ENCODE measurements at places on chromosomes 6 and 20.

DNA sequence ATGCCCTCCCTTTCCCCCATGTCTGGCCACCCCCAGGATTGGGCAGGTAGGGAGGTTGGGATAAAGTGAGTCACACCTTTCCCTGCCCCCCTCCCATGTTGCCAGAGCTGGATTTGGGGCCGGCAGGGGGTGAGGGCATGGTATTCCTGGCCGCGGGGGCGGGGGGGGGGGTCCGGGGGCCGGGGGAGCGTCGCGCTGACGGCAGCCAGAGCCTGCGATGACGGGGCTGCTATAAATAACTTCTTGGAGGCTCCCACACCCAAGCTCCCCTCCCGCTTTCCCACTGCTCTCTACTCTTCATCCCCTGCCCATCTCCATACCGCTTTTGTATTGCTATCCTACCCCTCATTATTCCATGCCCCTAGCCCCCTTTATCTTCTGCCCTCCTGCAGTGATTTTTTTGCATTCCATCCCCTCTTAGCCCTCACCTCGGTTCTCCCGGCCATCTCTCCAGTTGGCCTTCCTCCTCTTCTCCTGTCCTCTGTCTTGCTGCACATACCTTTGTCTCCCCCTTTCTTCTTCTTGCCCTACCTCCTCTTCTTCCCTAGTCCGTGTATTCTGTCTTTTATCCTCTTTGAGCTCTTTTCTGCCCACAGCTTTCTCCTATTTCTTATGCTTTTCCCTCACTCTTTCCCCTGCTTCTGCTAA lies 13.8 kb downstream of the SYNGAP1 start:
- DNase-seq = peak; percentile 31

- no peak for DNase-seq
Observed at GRCh38 chr6:134813146-134813545, 136.8 kb downstream of the ALDH8A1 start.

GRCh38 chr20:62603021-62603906 lies 39.0 kb upstream of the SLCO4A1 start:
- DNase-seq = no peak

- DNase-seq = peak; percentile 24
Observed at GRCh38 chr6:43669050-43669921, 18.3 kb downstream of the MRPS18A start.

DNA sequence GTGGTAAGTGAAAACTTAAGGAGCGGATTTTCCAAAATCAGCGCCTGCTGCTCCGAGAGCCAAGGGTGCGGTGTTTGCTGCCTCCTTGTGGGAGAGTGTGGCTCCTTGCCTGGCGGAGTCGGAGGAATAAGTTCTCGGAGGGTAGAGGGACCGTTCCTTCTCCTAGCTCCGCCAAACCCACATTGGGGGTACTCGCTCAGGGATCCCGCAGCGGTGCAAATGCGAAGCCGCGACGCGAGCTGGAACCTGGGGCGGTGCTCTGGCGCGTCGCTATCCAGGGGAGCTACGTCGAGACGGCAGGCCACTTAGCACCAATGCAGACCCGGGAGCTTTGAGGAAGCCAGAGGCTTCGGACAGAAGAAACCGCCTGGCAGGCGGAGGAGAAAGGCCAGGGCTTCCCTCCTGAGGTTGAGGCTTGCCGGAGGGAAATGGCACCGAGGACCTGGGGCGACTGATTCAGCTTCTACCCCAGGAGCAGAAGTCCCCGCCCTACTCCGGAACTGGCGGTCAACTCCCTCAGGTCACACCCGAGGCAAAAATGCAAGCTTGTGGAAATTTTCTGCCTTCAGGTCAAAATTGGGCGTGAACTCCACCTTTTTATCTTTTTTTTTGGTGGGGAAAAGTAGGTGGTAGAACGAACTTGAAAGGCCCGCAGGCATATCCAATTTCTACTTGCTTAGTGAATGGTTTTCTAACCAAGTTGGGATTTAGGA lies 5.7 kb upstream of the DDX43 start:
- DNase-seq = peak; percentile 54

GRCh38 chr6:64250126-64250525 lies 614.5 kb downstream of the PHF3 start:
- DNase-seq = peak; percentile 67

DNA sequence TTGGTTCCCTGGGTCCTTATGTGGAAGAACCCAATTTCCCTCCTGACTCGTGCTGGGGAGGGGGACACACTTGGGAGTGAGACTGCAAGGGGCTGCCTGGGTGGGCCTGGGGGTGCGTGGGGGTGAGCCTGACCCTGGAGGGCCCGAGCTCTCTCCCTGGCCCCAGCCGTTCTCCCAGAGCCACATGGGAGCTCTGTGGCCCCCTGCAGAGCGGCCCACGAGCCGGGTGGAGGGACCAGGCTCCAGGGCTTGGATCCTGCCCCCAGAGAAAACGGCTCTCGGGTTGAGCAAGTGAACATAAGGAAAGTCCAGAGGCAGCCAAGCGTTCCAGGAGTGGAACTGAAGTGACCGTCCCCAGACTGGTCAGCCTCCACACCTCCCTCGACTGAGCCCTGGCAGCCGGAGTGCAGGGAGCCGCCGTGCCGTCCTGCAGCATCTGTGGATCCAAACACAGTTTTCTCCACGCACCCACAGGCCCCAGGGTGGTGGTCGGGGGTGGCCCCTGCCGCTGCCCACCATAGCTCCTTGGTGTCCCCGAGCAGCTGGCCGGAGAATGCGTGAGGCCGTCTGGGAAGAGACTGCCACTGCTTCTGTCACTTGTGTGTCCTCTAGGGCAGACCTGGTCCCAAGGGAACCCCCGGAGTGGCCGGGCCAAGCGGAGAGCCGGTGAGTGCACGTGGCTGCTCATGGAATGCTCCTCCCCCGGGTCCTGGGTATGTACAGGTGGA lies 10.6 kb downstream of the COL9A3 start:
- DNase-seq = no peak

DNA sequence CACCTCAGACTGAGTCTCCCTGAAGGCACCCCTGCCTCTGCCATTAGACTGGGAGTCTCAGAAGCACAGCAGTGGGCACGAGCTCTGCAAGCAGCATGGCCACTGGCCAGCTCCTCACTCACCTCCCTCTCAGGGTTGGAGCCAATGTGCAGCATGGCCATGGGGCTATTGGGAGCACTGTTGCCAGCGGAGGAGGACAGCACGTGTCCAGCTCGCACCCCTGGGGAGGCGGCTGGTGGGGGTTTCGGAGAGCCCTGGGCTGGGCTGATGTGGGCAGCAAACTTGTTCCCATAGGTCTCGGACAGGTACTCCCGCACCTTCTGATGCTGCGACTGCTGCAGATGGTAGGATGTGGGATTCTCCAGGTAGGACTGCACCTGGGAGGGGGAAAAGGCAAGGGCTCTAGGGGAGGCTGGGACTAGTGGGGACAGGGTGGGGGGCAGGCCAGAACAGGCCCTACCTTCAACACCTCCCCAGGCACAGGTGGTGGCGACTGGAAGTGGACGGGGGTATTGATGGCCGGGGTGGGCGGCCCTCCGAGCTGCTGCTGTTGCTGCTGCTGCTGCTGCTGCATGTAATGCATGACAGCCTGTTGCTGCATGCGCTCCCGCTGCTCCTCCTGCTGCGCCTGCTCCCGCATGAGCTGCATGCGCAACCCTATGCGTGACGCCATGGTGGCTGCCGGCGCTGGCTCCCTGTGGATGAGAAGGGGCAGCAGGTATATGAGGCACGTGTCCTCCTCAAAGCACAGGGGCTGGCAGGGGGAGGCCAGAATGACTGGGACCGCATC lies 44.7 kb downstream of the TFEB start:
- DNase-seq = no peak

DNA sequence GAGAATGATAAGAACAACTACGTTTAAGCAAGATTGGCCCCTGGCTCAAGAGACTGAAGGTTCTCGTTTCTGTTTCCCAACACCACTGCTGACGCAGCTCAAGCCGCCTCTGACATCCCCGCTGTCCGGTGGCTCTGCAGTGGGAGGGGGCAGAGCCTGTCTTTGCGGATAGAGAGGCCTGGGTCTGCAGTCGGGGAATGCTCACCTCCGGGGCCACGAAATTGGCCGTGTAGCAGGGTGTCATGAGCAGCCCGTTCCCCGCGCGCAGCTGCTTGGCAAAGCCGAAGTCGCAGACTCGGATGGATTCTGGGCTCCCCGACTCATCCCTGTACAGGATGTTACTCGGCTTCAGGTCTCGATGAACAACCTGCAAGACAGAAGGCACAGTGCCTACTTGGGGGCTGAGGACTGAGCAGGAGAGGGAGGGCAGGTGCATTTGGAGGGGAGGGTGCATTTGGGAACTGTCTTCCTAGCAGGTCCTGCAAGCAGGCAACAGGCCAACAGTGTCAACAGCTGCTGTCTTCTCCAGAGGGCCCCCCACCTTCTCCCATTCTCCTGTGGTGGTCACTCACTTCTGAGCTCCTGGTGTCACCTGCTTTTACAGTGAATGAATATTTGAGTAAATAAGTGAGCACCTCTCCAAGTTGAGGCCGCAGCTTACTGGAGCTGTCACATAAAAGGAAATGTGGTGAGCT lies 40.5 kb upstream of the MPC1 start:
- no peak for DNase-seq

GRCh38 chr6:34223381-34223955 lies 13.2 kb upstream of the HMGA1 start:
- no peak for DNase-seq

- DNase-seq = no peak
Observed at GRCh38 chr20:37305079-37305478, 15.6 kb downstream of the MANBAL start.

DNA sequence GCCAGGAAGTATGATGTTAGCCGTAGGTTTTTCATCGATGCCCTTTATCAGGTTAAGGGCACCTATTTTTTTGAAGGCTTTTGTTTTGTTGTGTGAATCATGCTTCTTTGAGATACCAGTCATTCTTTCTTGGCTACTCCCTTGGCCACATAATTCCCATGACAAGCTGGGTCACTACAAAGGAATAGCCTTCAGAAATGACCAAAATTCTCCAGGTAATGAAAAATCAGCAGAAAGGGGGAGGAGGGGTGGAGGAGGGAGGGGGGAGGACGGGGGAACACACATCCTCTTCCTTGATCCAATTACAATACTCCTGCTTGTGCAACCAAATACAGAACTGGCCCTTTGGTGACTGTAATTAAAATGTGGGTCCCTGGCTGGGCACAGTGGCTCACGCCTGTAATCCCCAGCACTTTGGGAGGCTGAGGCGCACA lies 21.7 kb upstream of the TGM2 start:
- no peak for DNase-seq

DNA sequence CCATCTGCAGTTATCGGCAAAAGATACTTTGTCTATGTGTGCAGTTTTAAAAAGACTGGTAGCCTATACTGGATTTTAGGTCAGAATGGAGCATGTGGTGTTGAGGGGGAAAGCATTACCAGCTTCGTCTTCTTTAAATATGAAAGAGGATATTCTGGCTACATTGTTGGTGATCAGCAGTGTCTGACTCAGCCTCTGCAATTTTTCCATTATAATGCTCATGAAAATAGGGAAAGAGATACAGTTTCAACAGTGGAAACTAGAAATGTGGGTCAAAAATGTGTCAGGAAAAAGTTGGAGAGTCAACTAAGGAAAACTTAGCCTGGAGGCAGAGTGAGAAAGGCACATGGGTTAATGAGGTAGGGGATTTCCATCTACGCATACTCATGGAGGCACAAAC lies 45.2 kb downstream of the HDGFL1 start:
- no peak for DNase-seq

Measured in fibroblast of upper back skin (primary cell).